ENCODE measurements at places on chromosomes 12 and 14.
A peak's percentile ranks its signal among the peaks of the same experiment; 100 is the strongest.

GRCh38 chr12:19744705-19745218 lies 305.5 kb downstream of the AEBP2 start:
- DNase-seq: no peak

DNA sequence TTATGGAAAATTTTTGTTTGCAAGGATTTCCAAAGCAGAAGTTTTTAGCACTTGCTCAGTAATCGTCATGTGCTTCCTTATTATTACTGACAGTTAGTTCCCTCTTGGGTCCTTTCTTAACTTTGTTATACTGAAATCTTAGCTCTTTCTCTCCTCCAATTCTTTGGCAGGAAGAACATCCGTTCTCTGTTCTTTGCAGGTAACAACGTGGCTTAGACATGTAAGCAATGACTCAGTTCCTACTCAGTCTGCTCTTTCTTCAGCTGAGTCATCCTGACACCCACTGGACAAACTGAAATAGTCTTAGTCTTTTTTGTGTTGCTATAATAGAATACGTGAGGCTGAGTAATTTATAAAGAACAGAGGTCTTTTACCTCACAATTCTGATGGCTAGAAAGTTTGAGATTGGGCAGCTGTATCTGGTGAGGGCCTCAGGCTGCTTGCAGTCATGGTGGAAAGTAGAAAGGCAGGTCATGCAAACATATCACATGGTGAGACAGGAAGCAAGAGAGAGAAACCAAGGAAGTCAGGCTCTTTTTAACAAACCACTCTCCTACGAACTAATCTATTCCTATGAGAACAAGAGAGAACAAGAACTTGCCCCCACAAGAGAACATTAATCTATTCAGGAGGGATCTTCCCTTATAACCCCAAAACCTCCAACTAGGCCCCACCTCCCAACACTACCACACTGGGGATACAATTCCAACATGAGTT lies 49.2 kb downstream of the TESPA1 start:
- DNase-seq: peak; percentile 64

DNA sequence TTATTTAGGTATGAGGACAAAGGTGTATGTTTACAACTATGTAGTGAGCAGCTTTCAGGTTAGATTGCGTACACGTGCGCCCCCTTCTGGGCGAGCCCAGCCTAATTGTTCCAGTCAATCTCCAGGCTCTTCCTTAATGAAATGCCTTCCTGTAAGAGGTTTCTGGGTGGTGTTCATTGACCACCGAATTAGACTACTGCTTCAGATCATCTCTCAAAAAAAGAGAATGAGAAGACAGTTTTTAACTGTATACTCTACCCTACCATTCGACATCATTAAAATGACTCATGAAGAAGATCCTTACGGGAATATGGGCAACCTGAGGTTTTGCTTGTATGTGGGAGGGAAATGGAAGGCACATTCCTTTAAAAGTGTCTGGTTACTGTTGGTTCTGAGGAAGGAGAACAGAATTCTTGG lies 2.1 kb downstream of the LUM start:
- no peak for DNase-seq

DNA sequence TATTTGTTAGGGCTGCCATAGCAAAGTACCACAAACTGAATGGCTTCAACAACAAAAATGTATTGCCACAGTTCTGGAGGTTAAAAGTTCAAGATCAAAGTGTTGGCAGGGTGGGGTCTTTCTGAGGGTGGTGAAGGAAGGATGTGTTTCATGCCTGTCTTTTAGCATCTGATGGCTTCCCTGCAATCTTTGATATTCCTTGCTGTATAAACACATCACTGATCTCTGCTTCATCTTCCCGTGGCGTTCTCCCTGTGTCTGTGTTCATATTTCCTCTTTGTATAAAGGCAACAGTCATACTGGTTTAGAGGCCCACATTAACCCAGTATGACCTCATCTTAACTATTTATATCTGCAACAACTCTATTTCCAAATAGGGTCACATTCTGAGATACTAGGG lies 167.5 kb downstream of the BTG1 start:
- DNase-seq: peak; percentile 68

DNA sequence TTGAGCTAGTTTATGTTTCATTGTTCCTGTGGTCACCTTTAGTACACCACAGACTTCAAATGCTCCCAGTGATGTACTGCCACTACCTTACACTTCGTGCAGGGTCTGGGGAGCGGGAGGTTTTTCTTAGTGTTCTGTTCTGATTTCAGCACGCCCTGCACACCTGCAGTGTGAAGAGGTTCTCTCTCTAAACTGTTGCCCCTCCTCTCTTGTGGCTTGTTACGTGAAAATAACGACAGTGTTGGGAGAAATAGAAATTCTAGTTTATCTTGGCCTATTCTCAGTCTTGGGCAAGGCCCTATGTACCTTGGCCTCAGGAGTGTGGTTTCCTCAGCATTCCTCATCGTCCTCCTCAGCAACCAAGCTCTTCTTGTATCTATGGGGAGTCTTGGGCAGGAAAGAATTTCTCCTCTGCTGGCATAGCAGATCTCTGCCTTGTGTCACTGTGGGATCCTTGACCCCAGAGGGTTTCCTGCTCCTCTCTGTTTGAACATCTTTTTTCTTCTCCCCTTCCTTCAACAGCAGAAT lies 48.6 kb downstream of the EIF2S3B start:
- peak; percentile 48 for DNase-seq

DNA sequence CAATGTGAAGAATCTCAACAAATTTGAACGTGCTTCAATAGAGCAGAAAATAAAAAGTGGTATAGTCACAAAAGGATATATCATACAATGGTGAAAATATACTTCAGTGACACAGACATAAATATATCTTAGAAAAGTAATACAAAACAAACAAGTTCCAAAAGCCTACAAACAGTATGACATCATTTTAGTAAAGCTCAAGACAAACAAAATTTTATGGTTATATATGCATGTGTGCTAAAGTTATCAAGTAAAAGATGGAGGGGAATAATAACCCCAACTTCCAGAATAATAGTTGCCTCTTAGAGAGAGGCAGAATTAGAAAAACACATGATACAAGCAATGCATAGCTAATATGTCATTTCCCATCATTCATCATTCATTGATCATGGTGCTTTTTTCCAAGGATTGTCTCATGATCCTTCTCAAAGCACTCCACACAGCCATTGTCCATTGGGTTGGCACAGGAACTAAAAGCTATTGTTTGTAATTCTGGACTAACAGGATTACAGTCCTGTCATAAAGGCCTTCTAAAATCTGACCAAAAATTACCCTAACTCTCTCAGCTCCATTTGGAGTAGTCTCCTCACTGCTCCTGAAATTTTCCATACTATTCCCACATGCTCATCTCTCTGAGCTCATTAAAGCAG lies 59.5 kb downstream of the IFNG-AS1 start:
- no peak for DNase-seq

DNA sequence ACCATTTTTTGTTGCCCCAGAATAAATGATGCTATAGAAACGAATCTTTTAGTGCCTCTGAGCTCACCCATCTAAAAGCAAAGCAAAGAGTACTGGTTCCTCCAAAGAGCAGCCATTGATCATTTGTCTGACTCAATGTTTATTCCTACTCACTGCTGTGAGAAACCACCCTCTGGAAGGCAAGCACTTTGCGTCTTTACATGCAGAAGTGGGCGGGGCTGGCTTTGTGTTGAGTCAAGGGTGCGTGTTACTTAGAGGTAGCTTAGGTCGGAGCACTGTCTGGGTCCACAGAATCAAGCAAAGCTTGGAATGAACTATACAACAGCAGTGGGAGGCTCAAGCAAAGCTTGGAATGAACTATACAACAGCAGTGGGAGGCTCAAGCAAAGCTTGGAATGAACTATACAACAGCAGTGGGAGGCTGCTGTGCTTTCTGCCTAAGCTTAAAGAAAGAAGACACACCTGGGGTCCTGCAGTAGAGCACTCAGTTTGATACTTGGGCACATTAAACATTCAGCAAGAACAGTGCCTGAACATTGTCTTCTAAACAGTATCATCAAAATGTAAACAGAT lies 77.2 kb upstream of the PRICKLE1 start:
- DNase-seq: no peak

- DNase-seq: no peak
Observed at GRCh38 chr14:95829321-95829720, 47.3 kb upstream of the TUNAR start.

GRCh38 chr12:750366-751191 lies 1.8 kb upstream of the WNK1 start:
- DNase-seq: no peak

- DNase-seq: no peak
Observed at GRCh38 chr12:123055281-123055766, 74.8 kb downstream of the ARL6IP4 start.

GRCh38 chr14:23831596-23831995 lies 122.0 kb upstream of the DHRS4 start:
- DNase-seq: no peak

DNA sequence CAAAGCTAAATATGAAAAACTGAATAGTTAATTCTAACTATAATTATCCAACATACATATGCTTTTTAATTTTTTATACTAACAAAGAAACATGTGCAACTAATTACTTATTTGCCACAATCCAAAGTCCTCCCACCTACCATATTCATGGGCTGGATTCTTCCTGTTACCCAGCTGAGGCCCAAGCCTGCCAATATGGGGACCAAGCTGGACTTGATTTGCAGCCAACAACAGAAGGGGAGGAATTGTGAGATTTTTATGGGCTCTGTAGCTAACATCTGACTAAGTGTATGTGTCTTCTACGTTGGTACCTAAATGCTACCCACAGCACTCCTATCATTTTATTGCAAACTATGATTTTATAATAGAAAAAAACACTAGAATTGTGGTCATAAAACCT lies 13.1 kb upstream of the ANKS1B start:
- DNase-seq: no peak

DNA sequence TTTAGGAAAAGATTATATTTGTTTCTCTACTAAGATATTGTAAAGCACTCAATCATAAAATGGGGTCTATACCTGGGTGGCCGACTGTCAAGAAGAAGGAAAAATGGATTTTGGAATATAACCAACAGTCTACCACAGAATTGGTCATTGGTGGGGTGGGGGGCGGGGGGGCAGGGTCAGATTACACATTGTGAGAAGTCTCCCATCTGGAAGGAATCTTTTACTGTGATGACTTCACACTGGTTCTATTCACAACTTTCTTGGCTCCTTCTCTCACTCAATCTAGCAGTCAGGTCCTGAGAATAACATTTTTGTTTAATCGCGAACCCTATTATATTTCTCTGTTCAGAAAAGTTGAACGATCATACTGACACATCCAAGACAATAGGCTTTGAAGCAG lies 8.7 kb upstream of the CLEC4E start:
- no peak for DNase-seq

GRCh38 chr12:13691598-13691997 lies 289.8 kb downstream of the GRIN2B start:
- no peak for DNase-seq

GRCh38 chr12:122499991-122500684 lies 594 bp downstream of the ZCCHC8 start:
- DNase-seq: peak; percentile 54

GRCh38 chr12:53737093-53737808 lies 10.0 kb upstream of the CALCOCO1 start:
- no peak for DNase-seq

GRCh38 chr12:73240110-73240509 lies 967.9 kb downstream of the TRHDE start:
- no peak for DNase-seq

GRCh38 chr12:48219631-48220030 lies 16.5 kb upstream of the OR10AD1 start:
- no peak for DNase-seq

- no peak for DNase-seq
Observed at GRCh38 chr14:34562776-34563150, 23.3 kb upstream of the EAPP start.

GRCh38 chr12:114769634-114770033 lies 85.7 kb upstream of the TBX3 start:
- no peak for DNase-seq

GRCh38 chr12:94616203-94616729 lies 34.1 kb downstream of the TMCC3 start:
- DNase-seq: no peak

DNA sequence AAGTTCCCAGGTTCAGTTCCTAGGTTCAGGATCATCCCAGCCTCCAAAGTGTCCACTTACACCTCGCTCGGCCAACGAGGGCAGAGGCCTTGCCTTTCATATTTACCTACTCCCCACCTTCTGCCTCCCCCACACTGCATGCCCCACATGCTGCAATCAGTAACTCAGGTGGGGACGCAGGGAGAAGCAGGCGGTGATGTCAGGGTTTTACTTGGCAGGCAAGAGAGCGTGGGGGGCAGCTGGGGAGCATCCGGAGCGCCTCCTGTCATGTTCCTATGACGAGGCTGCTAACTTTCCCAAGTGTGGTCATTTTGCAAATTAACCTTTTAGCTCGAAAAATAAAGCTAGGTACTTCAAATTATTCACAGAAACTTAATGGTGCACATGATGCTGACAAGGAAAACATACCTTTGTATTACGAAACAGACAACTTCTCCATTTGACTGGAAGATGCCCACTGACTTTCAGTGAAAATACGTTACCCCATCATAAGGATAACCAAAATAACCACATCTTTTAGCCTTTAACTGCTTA lies 53.8 kb downstream of the SETD3 start:
- no peak for DNase-seq

GRCh38 chr12:5546616-5547015 lies 114.7 kb downstream of the NTF3 start:
- no peak for DNase-seq

- no peak for DNase-seq
Observed at GRCh38 chr12:95424271-95424994, 49.5 kb upstream of the METAP2 start.

DNA sequence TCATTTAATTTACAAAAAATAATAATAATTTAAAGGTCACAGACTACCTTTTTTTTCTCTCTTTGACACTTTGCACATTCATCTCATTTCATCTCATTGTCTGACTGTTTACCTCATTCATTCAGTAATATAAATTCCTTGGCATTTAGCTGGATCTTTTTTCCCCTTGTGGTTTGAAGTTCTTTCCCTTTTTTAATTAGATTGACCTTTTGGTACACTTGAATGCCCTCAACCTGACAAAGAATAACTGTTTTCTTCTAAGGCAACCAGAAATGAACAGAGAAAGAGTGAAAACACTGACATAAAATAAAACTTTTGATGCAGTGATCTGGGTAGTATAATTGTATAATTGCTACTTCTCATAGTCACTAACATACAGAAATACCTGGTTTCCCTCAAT lies 774.9 kb upstream of the NOVA1 start:
- DNase-seq: no peak

DNA sequence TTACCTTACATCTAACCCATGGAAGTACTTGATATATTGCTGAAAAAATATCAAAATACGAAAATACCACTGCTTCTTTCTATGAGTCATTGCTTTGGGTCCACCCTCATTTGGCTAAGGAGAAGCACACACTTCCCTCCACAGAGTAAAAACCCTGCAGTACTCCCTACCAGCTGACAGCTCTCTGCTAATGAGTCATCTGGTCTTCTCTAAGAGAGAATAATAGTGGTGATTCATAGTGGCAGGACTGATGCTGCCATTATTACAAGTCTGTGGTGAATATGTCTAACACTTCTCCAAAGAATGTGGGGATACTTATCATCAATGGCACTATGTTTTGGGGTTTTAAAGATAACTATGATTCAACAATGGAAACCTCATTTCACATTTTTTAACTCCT lies 90.7 kb downstream of the PPFIA2 start:
- DNase-seq: no peak

Data from CD4-positive, alpha-beta T cell treated with Interleukin-4 for 1 hour (primary cell).